Mucosa of descending colon (tissue), 3 donors: ENCODE measurements at places on chromosomes 12 and 14.

- no peak for DNase-seq
Measured at GRCh38 chr14:37089410-37089809, 83.0 kb downstream of the SLC25A21 start.

GRCh38 chr14:66696326-66696725, 188.4 kb downstream of the GPHN start:
- no peak for DNase-seq

DNA sequence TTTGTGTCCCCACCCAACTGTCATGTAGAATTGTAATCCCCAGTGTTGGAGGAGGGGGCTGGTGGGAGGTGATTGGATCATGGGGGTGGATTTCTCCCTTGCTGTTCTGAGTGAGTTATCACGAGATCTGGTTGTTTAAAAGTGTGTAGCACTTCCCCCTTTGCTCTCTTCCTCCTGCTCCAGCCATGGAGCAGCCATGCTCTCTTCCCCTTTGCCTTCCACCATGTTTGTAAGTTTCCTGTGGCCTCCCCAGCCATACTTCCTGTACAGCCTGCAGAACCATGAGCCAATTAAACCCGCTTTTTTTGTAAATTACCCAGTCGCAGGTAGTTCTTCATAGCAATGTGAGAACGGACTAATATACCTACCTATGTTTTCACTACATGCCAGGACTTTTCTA, 2.6 kb upstream of the POC1B start:
- no peak for DNase-seq

DNA sequence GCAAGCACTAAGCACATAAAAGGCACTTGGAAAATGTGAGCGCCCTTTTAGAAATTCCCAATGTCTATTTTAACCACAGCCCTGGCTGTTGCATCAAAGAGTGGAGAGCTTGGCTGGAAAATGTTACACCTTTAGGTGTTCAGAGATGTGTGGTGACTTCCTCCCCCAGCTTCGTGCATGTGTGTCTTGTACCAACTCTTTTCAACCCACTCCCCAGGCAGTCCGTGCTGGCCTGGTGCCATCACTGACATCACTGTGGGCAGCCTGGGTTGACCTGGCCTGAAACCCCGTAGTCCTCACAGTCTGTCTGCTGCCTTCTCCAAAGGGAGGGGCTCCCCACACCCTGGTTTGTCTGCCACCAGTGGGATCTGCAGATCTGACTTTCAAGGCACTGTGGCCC, 101.8 kb downstream of the SCARB1 start:
- no peak for DNase-seq

GRCh38 chr12:109394891-109395290, 47.2 kb downstream of the MYO1H start:
- DNase-seq: no peak

- DNase-seq: no peak
Measured at GRCh38 chr12:74021937-74022336, 515.7 kb upstream of the ATXN7L3B start.

- DNase-seq: no peak
Measured at GRCh38 chr14:51638071-51638944, 13.4 kb upstream of the FRMD6 start.

GRCh38 chr12:5226581-5226980, 182.9 kb downstream of the KCNA5 start:
- no peak for DNase-seq

DNA sequence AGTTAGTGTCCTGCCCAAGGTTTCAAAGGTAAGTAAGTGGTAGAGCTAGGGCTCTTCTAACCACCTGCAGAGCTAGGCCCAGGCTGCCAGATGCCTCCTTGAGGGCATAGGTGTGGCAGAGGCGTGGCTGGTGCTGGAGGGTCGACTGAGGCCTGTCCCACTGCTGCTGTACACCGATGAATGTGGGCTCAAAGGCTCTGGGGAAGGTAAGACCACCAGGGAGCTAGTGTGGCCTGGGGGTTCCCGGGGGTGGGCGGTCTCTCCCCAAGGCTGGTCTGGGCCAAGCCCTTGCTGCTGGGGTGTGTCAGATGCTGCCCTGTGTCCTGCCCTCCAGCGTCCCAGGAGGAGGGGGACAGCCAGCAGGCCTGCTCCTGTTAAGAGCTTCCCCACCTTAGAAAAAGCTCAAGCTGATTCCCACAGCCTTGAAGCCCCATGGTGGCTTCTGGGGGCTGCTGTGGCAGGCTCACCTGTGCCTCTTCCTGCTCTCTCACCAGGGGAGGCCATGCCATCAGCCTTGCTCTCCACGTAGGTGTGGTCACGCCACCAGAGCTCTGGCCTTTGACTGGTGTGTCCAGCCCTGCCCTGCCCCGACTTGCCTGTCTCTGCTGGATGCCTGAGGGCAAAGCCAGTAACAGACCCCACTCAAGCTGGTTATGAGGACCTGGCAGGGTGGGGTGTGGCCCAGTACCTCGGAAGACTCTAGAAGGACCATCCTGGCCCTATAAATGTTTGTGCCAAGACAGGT, 36.8 kb downstream of the SH2B3 start:
- DNase-seq: peak; percentile 61

- DNase-seq: no peak
Measured at GRCh38 chr14:76268047-76268431, 107.9 kb upstream of the ESRRB start.

- DNase-seq: no peak
Measured at GRCh38 chr12:49397000-49397399, 29.7 kb downstream of the SPATS2 start.

GRCh38 chr12:112941528-112942335, 3.5 kb downstream of the OAS3 start:
- no peak for DNase-seq

- no peak for DNase-seq
Measured at GRCh38 chr12:70245458-70245857, 2.2 kb downstream of the CNOT2 start.

DNA sequence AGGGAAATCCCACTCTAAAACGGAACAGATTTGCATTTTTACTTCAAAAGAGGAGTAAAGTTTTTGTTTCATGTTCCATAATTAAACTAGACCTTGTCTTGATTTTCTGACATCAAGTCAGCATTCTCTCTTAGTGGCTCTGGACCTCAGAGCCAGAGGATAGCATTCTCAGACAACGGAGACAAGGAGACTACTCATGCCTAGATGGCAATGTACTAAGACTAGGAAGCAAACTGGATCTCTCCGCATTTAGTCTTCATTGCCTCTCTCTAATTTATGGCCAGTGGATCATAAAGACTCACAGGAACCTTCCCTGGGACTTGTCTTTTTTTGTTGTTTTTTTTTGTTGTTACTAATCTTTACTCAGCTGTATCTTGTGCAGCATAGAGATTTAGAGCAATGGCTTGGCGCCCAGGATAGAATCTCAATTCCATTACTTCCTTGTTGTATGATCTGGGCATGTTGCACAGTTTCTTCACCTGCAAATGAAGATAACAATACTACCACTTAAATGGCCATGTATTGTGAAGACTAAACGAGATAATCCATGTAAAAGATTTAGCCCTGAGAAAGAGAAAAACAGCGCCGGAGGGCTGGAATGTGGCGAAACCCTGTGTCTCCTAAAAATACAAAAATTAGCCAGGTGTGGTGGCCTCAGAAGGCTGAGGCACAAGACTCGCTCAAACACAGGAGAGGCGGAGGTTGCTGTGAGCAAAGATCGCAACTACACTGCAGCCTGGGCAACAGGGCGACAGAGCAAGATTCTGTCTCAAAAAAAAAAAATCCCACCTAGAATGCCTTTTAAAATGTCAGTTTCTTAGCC, 4.0 kb upstream of the GEMIN2 start:
- DNase-seq: peak; percentile 45

DNA sequence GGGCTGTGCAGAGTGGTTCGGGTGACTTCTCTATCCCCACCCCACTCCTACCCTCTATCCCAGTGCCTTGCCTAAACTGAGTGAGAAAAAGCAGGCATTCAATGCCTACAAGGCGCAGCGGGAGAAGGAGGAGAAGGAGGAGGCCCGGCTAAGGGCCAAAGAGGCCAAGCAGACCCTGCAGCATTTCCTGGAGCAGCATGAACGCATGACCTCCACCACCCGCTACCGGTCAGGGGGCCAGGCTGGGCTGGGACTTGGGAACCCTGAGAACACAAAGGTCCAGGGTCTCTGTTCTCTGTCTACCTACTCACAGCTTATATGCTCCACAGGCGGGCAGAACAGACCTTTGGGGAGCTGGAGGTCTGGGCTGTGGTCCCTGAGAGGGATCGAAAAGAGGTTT, 11.7 kb downstream of the PRPF40B start:
- DNase-seq: no peak

DNA sequence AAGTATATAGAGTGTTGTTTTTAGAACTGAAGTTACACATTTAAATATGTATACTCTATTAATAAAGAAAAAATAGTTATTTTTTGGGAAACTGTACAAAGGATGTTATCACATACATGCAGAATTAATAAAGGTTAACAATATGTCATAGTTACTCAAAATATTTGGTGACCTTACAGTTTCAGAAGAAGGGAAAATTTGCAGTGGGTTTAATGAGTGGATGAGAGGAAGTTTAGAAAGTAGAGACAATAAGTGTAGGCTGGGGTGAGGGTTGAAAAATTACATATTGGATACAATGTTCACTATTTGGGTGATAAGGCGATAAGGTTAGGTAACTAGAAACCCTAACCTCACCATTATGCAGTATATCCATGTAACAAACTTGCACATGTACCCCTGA, 13.5 kb downstream of the WNK1 start:
- no peak for DNase-seq

GRCh38 chr14:104438166-104438887, 141.2 kb upstream of the C14orf180 start:
- no peak for DNase-seq

- DNase-seq: no peak
Measured at GRCh38 chr14:94375552-94376107, 12.8 kb downstream of the SERPINA1 start.

- DNase-seq: no peak
Measured at GRCh38 chr14:51824191-51824590, 36.2 kb upstream of the GNG2 start.

- no peak for DNase-seq
Measured at GRCh38 chr12:82474181-82474797, 116.0 kb downstream of the METTL25 start.

DNA sequence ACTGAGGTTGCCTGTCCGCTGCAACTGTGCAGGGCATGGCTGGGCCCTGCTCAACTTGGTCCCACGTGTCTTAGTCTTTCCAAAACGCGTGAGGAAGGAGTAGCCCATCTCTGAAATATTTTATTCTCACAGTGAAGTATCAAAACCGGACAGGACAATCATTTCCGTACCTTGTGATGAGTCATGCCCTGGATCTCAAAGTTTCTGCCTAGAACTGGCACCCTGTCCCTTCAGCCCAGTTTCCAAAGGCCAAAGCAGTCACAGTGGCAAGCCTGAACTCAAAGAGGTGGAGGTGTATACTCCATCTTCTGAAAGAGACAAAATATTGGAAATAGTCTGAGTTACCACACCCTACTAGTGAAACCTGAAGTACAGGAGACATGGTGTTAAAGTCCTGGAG, 28.5 kb upstream of the SRGAP1 start:
- no peak for DNase-seq

DNA sequence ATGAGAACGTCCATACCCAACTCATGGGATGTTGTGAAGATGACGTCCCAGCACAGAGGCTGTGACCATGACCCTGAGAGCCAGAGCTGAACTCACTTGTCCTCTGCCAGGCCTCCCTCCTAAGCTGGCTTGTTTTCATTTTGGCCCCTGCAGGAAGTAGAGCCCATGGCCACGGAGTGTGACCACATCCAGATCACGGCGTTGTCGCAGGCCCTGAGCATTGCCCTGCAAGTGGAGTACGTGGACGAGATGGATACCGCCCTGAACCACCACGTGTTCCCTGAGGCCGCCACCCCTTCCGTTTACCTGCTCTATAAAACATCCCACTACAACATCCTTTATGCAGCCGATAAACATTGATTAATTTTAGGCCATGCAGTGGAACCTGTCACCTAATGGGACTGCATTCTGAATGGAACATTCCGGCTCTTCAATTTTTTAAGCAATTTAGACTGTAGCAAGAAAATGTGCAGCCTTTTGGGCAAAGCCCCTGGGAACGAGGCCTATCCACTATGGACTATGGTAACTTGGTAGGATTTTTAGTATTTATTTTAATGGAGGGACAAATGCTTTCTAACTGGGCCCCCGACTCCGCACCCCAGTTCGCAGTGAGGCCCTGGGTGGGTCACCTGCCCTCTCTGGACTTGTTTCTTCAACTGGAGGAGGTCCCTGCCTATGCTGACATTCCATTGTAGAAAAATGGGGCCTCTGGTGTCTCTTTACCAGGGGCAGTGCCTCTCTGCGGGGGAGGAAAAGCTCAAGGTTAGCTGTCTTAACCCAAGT, 19.6 kb downstream of the OTUB2 start:
- no peak for DNase-seq

GRCh38 chr12:73731658-73732057, 806.0 kb upstream of the ATXN7L3B start:
- no peak for DNase-seq

GRCh38 chr12:51773145-51773869, 75.2 kb downstream of the FIGNL2 start:
- no peak for DNase-seq

GRCh38 chr14:102315121-102315520, 4.4 kb upstream of the ZNF839 start:
- no peak for DNase-seq

GRCh38 chr14:68779761-68780323, 13.0 kb downstream of the ZFP36L1 start:
- DNase-seq: no peak

DNA sequence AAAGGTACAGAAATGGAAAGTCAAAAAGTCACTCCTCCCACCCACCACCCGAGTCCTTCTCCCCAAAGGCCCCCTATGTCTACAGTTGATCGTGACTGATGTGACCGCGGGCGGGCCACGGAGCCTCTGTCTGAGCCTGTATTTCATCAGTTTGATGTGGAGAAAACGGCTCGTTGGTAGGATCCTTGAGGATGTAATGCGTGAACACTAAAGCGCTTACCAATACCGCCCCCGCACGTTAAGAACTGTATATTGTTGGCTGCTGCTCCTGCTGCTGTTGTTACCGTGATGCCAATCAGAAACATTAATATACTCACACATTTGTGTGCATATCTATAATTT, 24.6 kb upstream of the UBC start:
- DNase-seq: no peak
